ENCODE measurements at places on chromosomes 7 and 10. TPM values are rescaled to one million over a fixed set of nuclear protein-coding genes. Genes with fewer than 3 reads are reported as not detected.

DNA sequence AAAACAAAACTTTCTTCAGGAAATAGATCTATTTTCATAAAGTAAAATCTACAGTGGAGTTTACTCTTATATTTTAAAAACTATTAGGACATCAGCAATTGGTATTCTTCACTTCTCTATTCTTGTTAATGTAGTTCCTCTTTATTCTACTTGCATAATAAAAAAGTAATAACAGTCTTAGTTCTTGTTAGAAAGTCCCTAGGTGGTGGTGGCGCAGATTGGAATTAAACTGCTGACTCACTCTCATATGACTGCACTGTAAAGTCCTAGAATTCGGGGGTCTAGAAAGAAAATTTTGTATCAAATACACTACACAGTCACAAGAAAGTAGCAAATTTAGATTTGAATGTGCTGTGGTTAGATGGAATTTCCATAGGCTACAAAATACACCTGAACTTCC, 44.6 kb upstream of the TES start:
- H3K27ac ChIP-seq = no peak overlapping the region
- no peak for DNase-seq
- H3K36me3 ChIP-seq = no peaks in the 10 kb centered on the region
- no peaks in the 10 kb centered on the region for H3K27me3 ChIP-seq
- H3K4me3 ChIP-seq = no peak overlapping the region
- H3K4me1 ChIP-seq = peaks cover 6% of the 10 kb centered on the region

DNA sequence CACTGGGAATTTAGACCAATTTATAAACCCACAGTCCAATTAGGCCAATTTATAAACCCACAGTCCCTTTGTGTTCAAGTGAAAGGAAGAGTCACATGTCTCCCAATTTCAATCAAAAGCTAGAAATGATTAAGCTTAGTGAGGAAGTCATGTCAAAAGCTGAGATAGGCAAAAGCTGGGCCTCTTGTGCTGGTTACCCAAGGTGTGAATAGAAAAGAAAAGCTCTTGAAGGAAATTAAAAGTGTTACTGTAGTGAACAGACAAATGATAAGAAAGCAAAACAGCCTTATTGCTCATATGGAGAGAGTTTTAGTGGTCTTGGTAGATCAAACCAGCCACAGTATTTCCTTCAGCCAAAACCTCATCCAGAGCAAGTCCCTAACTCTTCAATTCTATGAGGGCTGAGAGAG, 245.0 kb downstream of the HDAC9 start:
- H3K27ac ChIP-seq = no peak overlapping the region
- H3K4me3 ChIP-seq = no peak overlapping the region
- no peaks in the 10 kb centered on the region for H3K4me1 ChIP-seq
- H3K27me3 ChIP-seq = no peaks in the 10 kb centered on the region
- H3K36me3 ChIP-seq = no peaks in the 10 kb centered on the region

GRCh38 chr7:157753713-157754415, 417.1 kb downstream of the DNAJB6 start:
- no peak overlapping the region for H3K27ac ChIP-seq
- H3K27me3 ChIP-seq = no peaks in the 10 kb centered on the region
- no peaks in the 10 kb centered on the region for H3K4me1 ChIP-seq
- no peaks in the 10 kb centered on the region for H3K36me3 ChIP-seq
- no peak for DNase-seq
- no peak overlapping the region for H3K4me3 ChIP-seq

The MYL7 gene
- total RNA-seq = not detected

The CLDN3 gene
- 16.8 TPM for total RNA-seq

The CALHM3 gene
- not detected for total RNA-seq
